ENCODE measurements at places on chromosomes 3 and 15.

DNA sequence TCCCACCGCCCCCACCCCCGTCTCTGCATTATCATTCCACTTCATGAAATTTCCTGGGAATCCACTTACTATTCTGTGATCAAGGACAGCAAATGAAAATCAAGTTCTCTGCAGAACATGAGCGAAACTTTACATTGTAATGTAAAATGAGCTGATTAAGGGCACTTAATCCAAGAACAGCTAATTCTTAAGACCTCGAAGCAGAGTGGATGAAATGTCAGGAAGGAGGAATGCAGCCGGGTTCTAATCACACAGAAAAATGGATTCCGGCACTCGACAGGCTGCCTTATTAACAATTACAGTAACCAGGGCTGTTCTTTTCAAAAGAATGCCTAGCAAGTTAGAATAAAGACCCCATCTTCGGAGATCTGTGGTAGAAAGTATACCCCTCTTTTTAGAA lies 57.5 kb downstream of the RFTN1 start:
- DNase-seq, result no peak

GRCh38 chr15:84714821-84715220 lies 1.1 kb downstream of the SEC11A start:
- DNase-seq, result no peak

GRCh38 chr15:64542091-64542490 lies 81.7 kb downstream of the ZNF609 start:
- no peak for DNase-seq

DNA sequence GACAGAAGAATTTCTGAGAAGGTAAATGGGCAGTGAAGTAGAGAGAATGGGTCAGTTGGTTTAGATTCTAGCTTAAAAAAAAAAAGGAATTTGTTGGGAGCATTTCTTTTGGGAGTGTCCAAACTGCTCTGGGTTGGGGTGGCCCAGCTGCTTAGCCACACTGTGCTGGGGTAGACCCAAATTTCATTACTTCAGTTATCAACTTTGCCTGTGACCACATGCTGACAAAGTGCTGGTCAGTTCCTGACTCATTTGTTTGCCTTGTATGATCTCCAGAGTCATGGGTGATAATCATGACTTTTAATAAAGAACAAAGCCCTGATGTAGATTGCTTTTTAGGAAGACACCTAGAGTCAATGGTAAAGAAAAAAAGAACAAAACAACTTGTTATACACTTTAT lies 121.5 kb upstream of the FGF7 start:
- DNase-seq, result peak; percentile 76

GRCh38 chr3:14602006-14602803 lies 49.4 kb upstream of the CCDC174 start:
- DNase-seq, result no peak

DNA sequence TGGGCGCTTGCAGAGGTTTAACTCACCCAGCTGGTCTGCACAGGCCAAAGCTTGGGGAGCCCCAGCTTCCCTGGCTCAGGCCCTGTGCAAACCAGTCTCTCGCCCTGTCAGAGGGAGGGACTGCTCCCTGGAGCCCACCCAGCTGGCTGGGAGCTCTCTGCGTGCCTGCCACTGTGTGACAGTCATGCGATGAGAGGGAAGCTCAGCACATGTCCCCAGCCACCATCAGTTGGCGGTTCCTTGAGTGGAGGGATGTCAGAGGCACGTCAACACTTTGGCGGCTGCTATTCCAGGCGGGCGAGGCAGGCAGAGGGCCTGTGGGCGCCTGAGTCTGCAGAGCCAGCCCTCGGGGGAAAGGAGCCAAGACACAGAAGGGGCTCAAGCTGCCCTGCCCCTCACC lies 324.6 kb downstream of the UACA start:
- no peak for DNase-seq

- DNase-seq, result no peak
These were observed 21.9 kb downstream of the BHLHE40 start for GRCh38 chr3:5001135-5001534.

- DNase-seq, result no peak
These were observed 459.9 kb upstream of the MCTP2 start for GRCh38 chr15:93771196-93772030.

DNA sequence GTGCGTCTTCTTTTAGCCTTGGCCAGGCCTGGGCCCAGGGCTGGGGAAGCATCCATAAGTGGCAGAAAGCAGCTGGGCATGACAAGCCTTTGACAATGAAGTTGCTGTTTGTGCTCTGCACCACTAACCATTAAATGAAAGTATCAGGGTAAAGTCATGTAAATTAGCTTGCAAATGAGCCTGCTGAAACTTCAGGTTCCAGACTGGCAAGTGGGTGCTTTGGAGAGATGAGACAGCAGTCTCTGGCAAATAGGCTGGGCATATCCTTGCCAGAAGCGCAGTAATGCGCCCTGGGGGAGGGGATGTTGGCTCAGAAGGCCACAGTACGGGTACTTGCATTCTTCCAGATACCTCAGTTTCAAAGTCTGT lies 40.7 kb downstream of the RAB6B start:
- DNase-seq, result no peak

- DNase-seq, result no peak
These were observed 24.3 kb downstream of the CCR3 start for GRCh38 chr3:46266598-46266997.

DNA sequence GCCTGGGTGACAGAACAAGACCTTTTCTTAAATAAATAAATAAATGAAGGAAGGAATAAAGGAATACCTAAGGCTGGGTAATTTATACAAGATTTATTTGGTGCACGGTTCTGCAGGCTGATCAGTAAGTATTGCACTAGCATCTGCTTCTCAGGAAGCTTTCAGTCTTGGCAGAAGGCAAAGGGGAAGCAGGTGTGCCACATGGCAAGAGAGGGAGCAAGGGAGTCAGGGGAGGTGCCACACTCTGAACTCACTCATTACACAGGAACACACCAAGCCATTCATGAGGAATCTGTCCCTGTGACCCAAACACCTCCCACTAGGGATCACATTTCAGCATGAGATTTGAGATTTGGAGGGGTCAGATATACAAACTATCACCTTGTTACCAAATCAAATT lies 56.4 kb downstream of the PRKCI start:
- DNase-seq, result no peak

DNA sequence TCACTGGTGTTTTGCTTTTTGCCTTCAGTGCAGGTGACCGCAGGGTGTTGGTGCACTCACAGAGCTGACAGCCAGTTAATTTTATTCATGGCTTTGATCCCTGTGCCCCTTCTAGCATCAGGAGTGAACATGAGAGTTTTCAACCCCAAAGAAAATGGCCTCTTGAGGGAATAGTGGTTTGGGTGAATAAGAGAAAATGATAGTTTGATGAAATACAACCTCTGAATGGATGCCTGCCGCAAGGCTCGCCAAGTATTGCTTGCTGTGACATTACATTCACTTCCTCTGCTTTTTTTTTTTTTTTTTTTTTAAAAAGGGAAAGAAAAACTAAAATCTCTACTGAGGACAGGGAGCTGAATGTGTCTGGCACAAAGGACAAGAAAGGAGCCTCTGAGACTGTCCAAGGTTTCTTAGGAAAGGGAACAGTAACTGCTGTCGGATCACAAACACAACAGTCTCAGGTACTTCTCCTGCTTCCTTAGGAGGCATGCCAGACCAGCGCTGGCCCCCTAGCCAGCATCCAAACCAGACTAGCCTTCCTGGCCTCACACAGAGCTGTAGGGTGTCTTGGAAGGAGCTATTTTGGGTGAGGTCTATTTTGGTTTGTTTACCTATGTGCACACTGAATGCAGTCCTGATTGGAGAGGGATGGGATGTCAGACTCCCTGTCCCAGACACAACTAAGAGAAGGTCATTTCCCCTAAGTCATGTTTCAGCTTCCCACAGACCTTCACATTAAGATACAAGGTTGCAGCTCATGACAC lies 29.0 kb downstream of the CCDC80 start:
- no peak for DNase-seq

DNA sequence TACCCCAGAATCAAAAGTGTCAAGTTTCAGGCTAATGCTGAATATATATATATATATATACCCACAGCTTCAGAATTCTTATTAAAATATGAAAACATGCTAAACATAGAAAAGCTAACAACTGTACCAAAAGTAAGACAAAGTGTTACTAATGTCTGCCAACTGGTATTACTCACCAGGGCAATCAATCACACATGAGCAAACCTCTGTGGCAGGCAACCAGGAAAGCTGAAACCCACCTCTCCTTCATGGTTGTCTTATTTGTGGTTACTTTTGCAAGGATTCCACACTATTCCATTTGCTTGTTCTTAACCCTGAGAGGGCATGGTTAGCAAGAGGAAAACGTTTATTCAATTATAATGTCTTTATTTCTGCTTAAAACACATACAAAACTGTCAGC lies 512.3 kb upstream of the MDFIC2 start:
- DNase-seq, result peak; percentile 97

GRCh38 chr3:180306691-180307090 lies 270.0 kb upstream of the PEX5L start:
- DNase-seq, result peak; percentile 34

GRCh38 chr3:106860182-106860581 lies 517.1 kb upstream of the CCDC54 start:
- DNase-seq, result no peak
